ENCODE measurements at places on chromosomes 6 and 20.

DNA sequence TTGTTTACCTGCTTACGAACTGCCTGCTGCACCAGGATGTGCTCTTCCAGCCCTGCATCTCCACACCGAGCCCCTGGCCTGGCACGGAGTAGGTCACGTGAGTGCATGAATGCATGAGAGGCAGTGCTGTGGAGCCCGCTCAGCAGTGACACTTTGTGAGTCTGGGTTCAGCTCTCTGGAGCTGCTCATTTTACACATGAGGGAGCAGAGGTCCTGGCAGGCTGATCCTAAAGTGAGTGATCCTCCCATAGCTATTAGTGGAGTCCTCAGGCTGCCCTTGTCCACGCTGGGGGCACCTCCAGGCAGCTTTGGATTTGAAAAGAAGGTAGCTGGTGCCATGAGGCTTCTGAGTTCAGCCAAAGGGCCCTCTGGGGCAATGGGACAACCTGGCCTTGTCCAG, 64.2 kb downstream of the EDN3 start:
- DNase-seq = no peak

- no peak for DNase-seq
Observed at GRCh38 chr20:58213121-58213520, 15.3 kb downstream of the ANKRD60 start.

DNA sequence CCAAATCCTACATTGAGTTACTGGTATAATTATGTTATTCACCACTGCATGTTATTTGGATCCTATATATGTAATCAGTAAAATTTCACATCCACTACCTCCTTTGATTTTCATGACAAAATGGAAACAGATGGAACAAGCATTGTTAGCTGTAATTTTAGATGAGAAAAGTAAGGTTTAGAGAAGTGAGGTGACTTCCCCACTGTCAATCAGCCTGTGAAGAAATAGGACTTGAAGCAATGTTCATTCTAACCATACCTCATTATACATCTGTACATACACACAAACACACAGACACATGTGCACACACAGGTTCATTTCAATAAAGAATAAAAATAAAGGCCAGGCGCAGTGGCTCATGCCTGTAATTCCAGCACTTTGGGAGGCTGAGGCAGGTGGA, 23.7 kb upstream of the QKI start:
- no peak for DNase-seq

DNA sequence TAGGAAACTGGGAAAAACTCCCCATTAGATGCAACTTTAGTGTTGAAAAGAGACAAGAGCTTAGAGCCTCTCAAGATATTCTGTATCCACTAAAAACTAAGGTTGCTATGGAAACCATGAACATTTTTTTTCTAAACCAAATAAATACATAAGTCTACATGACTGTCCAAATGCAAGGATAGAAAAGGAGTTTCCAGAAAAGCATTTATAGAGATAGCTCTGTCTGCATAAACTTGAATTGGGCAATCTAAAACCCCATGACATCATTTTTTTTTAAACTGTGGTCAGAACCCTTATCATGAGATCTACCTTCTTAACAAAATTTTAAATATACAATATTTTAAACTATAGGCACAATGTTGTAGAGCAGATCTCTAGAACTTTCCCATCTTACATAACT, 36.4 kb upstream of the FAM83B start:
- no peak for DNase-seq

- DNase-seq = no peak
Observed at GRCh38 chr20:19727251-19727847, 30.7 kb upstream of the RIN2 start.

DNA sequence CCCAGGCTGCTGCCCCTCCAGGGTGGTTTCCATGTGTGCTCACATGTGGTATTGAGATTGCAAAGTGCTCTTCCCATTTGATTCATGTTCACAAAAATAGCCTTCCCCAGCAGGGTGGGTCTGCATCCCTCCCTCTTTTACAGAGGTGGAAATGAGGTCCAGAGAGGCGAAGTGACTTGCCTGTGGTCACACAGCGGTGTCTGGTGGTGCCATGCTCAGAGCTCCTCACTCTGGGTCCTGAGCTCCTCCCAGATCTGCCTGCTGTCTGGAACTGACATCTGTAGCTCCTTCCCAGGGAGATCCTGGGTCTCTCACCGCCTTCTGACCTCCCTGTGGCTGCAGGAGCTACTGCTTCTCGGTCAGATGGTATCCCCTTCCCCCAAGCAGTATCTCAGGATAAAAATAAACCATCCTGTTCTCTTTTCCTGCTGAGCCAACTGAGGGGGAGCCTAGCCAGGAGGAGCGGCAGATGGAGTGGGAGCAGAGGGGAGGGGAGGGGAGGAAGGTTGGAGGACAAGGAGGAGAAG, 11.9 kb downstream of the CD40 start:
- no peak for DNase-seq

- DNase-seq = no peak
Observed at GRCh38 chr20:53839423-53840176, 230.8 kb downstream of the BCAS1 start.

DNA sequence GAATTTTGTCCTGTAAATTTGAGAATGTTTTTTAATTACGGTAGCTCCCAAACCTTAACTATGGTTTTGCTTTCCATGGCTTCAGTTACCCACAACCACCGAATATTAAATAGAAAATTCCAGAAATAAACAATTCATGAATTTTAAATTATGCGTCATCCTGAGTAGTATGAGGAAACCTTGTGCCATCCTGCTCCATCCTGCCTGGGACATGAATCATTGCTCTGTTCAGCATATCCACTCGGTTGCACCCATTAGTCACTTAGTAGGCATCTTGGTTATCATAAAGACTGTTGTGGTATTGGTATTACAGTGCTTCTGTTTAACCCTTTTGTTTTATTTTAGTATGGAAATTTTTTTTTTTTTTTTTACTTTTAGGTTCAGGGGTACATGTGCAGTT, 39.7 kb downstream of the KCNS1 start:
- DNase-seq = no peak

GRCh38 chr6:168956141-168956838, 297.4 kb downstream of the THBS2 start:
- no peak for DNase-seq

DNA sequence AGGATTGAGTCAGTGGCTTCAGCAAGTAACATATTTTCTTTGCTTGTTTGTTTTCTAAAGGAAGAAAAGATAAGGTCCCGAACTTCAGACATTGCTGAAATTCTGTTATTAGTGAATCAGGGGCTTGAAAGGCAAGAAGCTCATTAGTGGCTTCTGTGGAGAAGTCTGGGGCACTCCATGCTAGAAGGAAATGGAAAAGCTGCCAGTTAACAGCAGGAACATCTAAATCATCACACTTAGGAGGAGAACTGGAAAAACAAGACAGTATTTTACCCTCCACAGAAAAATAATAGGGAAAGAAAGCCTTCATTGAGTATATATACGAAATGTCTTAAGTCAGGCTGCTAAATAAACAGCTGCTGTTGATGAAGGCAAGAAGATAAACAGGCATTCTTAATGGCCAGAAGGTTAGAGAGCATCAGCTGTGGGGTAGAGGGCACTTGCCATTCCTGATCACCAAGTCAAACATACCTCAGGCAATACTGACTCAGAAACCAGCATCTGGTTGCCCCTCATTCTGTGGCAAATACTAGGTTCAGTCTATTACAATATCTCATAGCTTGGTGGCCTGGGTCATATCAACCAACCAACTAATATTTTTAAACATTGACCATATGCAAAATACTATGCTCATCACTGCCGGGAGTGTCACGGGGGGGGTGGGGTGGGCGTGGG, 143.2 kb upstream of the TENT5A start:
- DNase-seq = no peak

DNA sequence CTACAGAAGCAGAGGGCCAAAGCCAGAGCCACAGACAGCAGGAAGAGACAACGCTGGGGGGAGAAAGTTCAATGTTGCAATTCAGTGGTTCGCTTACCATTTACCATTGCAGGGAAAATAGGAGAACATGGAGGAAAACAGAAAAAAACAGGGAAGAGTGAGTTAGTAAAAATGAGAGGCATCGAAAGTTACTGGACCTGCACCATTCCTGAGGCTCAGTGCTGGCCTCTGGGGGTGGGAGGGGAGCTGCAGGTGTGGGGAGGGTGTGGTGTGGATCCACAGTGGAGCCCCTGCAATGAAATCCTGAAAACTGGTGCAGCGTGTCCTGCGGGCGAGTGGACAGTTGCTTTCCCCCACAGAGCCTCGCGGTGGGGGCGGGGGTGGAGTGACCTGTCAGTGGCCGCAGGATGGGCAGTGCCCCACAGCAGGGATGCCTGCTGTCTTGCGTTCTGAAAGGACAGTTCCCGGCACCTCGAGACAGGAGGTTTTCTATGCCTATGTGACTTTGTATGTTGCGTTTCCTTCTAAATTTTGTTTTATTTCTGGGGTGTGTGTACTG, 5.7 kb downstream of the TMEM181 start:
- DNase-seq = no peak

- no peak for DNase-seq
Observed at GRCh38 chr6:38141085-38141484, 321.6 kb downstream of the ZFAND3 start.

DNA sequence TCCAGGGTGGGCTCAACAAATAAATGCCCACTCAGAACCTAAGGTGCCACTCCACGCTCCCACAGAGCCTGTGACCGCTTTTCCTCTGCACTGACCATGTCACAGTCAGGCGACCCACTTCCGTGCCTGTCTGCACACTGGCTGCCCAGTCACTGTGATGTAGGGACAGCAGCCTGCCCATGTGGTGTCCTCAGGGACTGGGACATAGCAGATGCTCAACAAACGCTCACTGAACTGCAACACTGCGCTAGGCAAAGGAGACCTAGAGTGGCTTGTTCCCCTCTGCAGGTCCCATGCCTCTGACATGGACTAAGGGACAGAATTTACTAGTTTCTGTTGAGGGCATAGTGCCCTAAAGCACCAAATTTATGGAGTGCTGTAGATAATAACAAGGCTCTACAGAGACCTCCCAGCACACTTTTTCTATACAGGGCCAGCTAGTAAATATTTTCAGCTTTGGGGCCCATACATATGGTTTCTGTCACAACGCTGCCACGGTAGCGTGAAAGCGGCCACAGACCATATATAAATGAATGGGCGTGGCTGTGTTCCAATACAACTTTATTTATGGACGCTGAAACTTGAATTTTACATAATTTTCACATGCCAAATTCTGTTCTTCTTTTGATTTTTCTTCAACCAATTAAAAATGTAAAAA, 57.8 kb upstream of the MRPS10 start:
- no peak for DNase-seq

DNA sequence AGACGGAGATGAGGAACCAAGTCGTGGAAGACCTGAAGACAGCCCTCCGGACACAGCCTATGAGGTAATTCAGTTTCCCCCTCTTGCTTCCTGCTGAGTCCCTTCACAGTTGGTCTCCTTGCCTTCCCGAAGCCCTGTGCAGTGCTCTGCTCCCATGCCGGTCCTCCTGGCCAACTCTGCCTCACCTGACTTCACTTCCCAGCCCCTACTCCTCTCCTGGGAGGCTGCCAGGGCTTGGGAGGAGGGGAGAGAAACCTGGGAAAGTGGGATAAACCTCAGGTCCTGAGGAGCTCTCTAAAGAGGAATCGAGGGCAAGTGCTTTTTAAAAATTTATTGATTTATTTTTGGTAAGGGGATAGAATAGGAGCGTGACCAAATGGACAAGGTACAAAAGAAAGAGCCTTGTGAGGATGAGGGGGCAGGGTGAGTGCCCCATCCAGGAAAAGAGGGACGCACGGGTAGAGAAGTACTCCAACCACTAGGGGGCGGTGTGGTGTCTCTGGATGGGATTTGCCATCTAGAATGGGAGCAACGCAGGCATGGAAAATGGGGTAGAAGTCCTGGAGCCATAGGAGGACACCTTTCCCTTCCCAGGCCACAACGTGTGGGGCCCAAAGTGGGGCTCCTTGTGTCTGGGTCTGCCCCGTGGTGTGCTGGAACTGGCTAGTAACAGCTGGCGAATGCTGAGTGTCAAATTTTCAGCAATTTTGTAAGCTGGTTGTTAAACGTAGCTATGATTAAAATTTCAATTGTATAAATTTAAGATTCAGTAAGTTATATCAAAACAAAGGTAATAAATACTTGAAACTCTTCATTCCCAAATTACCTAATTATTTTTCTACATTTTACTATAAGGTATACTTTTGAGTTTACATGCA, 69.0 kb downstream of the MOCS1 start:
- no peak for DNase-seq

DNA sequence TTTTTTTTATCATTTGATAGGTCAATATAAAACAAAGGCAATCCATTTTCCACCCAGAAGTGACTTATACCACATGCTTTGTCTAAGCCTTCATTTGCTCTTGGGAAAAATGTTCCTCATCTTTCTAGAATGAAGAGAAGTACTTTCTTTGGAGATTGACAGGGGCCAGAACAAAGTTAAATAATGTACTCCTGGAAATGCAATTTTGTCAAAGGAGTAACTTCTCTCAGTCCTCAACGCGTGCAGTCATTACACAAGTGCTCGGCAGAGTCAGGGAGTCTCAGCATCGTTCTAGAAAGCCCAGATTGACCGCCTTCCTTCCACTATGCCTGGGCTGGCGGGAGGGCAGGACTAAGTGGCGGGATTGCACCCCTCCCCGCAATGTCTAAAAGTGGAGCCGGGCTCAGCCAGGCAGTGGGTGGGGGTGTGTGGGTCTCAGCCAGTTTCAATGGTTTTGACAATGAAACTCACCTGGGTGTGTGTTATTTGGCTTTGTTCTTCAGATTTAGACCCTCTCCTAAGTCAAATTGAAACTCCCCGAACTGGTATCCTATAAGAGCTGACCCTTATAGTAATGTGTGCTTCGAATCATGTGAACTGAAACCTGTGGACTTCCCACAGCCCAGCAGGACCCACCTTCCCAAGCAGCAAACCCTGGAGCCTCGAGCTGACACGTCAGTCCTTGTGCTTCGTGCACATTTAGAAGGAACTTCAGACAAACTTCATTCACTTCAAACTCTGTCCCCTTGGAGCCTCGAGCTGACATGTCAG, 63.2 kb upstream of the DUSP22 start:
- no peak for DNase-seq

DNA sequence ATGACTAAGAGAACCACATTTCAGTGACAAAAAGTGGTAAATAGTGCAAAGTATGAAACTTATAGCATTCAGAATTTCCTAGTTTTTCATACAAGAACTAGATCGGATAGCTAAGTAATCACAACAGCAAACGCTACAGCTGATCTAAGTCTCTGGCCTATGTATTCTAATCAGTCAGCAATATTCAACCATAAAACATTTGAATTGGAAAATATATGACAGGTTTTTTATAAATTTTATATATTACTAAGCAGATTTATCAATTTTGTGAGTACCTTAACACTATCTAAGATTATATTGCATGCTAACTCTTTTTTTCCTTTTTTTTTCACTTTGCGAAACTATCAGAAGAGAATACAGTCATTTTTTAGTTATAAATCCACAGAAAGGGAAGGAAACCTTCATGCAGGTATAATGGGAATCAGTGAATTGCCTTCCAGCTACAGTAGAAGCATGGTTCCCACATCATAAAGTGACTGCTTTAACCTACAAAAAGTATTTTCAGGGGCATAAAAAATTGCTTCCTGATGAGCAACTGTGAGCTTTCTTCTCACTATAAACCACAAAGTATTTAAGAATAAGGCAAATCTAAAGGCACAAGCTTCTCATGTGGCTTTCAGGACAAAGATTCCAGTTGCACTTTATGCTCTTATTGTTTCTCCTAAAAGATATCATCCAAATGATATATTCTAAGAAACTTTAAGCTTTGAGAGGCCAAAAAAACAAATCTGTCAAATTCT, 74.0 kb upstream of the GJE1 start:
- DNase-seq = no peak
